ENCODE measurements at places on chromosomes 1 and 21. TPM values are rescaled to one million over a fixed set of nuclear protein-coding genes. Genes with fewer than 3 reads are reported as not detected.

GRCh38 chr1:61680500-61680899 is 44.4 kb downstream of the TM2D1 start:
- H3K27me3 ChIP-seq, result no peaks in the 10 kb centered on the region
- H3K27ac ChIP-seq, result no peak overlapping the region
- no peak overlapping the region for H3K4me3 ChIP-seq
- no peaks in the 10 kb centered on the region for H3K36me3 ChIP-seq
- no peak for DNase-seq

DNA sequence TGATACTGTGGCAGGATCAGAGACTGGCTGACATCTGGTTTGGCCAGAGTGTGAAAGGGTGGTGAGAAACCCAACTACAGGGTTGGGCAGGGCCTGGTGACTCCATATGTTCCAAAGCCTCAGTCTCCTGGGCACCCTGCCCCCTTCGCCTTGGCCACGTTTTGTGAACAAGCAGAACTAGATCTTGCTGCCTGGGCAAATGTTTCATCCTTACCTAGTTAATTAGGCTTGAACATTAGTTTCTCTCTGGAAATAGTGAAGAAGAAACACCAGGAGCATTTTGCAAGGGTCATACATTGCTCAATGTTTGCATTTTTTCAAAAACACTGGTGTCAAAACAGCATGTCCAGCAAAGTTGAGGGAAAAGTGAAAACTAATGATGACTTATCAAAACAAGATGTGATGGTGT is 60.5 kb downstream of the MAP3K7CL start:
- no peak overlapping the region for H3K4me3 ChIP-seq
- H3K4me1 ChIP-seq, result no peaks in the 10 kb centered on the region
- H3K27me3 ChIP-seq, result no peaks in the 10 kb centered on the region

- peaks cover 7% of the 10 kb centered on the region for H3K36me3 ChIP-seq
- peaks cover 2% of the 10 kb centered on the region for H3K27me3 ChIP-seq
- H3K4me1 ChIP-seq, result no peaks in the 10 kb centered on the region
- H3K27ac ChIP-seq, result no peak overlapping the region
Observed at GRCh38 chr1:29096231-29096886, 27.3 kb downstream of the TMEM200B start.

DNA sequence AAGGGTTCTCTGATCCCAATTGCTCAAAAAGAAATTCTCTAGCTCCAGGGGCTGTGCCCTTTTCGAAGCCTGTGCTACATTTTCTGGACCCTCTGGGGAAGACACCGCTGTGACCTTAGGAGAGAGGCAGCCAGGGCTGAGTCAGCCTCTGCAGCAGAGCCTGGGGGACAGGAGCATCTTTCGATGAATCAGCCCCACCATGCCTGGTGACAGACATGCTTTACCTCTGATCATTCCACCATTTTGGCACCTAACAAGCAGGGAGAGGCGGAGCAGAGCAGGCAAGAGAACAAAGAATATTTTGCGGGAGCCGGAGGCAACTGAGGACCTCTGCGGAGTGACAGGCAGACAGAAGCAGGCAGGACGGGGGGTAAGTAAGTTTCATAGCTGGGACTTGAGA is 84.9 kb downstream of the VWA5B1 start:
- peaks cover 8% of the 10 kb centered on the region for H3K27me3 ChIP-seq
- no peak for DNase-seq
- H3K4me3 ChIP-seq, result no peak overlapping the region

- H3K27ac ChIP-seq, result no peak overlapping the region
- DNase-seq, result no peak
- H3K4me3 ChIP-seq, result no peak overlapping the region
- H3K27me3 ChIP-seq, result peaks cover 2% of the 10 kb centered on the region
- peaks cover 6% of the 10 kb centered on the region for H3K36me3 ChIP-seq
Observed at GRCh38 chr1:85563139-85563538, 17.4 kb upstream of the CCN1 start.

DNA sequence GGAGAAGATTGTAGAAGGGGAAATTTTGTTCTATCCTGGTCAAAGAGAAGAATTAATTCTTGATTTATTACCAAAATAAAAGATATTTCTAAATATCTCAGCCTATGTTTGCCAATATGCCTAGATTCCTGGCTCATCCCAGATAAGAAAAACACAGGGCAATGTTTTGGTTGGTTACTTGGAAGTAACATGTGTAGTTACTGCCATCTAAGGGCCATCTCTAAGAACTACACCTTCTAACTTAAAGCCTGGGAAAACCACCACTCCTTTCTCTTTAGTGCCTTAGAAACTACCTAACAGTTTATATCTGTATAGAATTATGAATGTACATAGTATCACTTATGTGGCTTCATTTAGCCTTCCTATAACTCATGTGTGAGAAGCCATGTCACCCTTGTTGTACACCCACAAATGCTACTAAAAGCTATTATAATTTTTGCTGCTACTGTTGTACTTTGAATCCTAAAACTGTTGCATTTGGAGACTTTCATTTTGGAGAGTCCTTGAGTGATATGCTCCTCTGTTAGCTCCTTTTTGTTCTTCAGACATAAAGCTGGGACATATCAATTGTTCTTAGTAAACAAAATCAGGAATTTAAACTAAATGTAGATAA is 4.5 kb downstream of the AIM2 start:
- no peaks in the 10 kb centered on the region for H3K4me1 ChIP-seq
- no peak for DNase-seq
- H3K27ac ChIP-seq, result no peak overlapping the region
- H3K36me3 ChIP-seq, result no peaks in the 10 kb centered on the region

GRCh38 chr1:180563026-180563827 is 4.5 kb downstream of the OVAAL start:
- no peak for DNase-seq
- H3K36me3 ChIP-seq, result peaks cover 6% of the 10 kb centered on the region
- H3K27ac ChIP-seq, result no peak overlapping the region
- no peaks in the 10 kb centered on the region for H3K4me1 ChIP-seq
- peaks cover 7% of the 10 kb centered on the region for H3K27me3 ChIP-seq
- H3K4me3 ChIP-seq, result no peak overlapping the region

DNA sequence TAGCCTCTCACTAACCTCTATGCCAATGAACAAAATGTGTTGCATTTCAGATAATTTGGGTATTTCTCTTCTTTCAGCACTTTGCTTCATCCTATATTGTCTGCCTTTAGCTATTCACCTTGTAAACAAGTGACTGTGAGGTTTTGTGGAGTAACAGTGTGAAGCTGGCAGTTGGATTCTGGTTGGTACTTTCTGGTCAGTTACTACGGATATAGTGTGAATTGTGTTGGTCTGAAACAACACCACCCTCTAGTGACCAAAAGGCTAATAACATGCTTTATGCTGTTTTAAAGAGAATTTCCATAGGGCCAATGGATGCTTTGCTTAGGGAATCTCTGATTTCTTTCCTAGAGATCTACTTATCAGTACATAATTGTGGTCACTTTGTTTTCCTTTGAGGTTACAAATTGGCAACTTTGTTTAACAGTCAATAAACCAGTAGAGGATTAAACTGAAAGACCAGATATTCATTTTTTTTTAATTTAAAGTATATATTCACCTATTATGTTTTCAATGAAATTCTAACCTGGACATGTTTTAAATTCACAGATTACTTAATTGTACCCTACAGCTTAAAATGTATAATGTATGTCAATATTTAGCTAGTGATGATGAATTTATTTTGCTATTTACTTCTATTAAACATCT is 2.5 kb upstream of the PTGER3 start:
- H3K4me1 ChIP-seq, result no peaks in the 10 kb centered on the region
- no peaks in the 10 kb centered on the region for H3K36me3 ChIP-seq
- H3K27ac ChIP-seq, result no peak overlapping the region
- H3K27me3 ChIP-seq, result peaks cover 12% of the 10 kb centered on the region
- H3K4me3 ChIP-seq, result no peak overlapping the region
- DNase-seq, result no peak

GRCh38 chr1:68938051-68938666 is 441.3 kb upstream of the DEPDC1 start:
- no peak overlapping the region for H3K27ac ChIP-seq
- no peak for DNase-seq
- H3K4me1 ChIP-seq, result no peaks in the 10 kb centered on the region
- no peaks in the 10 kb centered on the region for H3K36me3 ChIP-seq
- H3K4me3 ChIP-seq, result no peak overlapping the region

GRCh38 chr1:172339842-172340241 is 80.6 kb upstream of the C1orf105 start:
- no peaks in the 10 kb centered on the region for H3K4me1 ChIP-seq
- H3K27ac ChIP-seq, result no peak overlapping the region
- no peak for DNase-seq

Gene ATP1A4
- not detected for total RNA-seq

Gene RGSL1
- total RNA-seq, result not detected

Gene NDUFV3
- total RNA-seq, result 33.9 TPM
